ENCODE measurements at places on chromosomes 3 and 15. TPM values are rescaled to one million over a fixed set of nuclear protein-coding genes. Genes with fewer than 3 reads are reported as not detected.
A peak's percentile ranks its signal among the peaks of the same experiment; 100 is the strongest.

DNA sequence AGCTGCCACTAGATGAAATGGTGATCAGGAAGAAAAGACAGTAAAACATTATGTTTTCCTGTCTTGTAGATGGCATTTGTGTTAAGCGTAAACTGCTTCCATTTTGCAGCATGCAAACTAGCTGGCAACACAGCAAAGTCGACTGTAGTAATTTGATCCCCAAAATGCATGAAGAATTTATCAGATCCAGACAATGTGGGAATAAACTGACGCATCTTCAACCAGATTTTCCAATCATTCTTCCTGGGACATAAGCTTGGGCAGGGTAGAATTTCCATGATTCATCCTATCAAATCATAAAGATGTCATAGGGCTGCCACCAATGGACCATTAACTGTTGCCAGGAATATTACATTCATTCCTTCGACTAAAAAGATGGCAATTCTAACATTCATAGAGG, 260.3 kb downstream of the ERC2 start:
- DNase-seq = no peak
- no peaks in the 10 kb centered on the region for H3K36me3 ChIP-seq
- no peaks in the 10 kb centered on the region for H3K4me1 ChIP-seq
- H3K27me3 ChIP-seq = no peaks in the 10 kb centered on the region

GRCh38 chr3:132461544-132461943, 44.2 kb downstream of the DNAJC13 start:
- peaks cover 52% of the 10 kb centered on the region for H3K36me3 ChIP-seq
- no peak for DNase-seq
- H3K27ac ChIP-seq = no peak overlapping the region
- no peak overlapping the region for H3K4me3 ChIP-seq

DNA sequence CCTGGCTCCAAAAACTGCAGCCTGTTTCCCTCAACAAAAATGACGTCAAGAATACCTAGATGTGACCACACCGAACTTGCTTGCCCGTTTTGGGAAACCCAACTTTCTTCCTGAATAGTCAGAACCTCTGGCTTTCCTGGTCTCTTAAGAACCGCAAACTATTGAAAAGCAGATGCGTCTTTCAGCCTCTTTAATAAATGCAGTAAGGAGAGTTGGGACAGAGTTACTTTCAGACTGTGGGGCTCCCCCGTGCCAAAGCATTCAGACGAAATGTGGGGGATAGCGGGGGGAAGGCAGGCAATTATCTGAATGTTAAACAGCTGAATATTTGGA, 1.2 kb upstream of the PROK2 start:
- no peak overlapping the region for H3K27ac ChIP-seq
- peaks cover 58% of the 10 kb centered on the region for H3K27me3 ChIP-seq
- H3K36me3 ChIP-seq = no peaks in the 10 kb centered on the region
- H3K4me1 ChIP-seq = no peaks in the 10 kb centered on the region
- no peak overlapping the region for H3K4me3 ChIP-seq

DNA sequence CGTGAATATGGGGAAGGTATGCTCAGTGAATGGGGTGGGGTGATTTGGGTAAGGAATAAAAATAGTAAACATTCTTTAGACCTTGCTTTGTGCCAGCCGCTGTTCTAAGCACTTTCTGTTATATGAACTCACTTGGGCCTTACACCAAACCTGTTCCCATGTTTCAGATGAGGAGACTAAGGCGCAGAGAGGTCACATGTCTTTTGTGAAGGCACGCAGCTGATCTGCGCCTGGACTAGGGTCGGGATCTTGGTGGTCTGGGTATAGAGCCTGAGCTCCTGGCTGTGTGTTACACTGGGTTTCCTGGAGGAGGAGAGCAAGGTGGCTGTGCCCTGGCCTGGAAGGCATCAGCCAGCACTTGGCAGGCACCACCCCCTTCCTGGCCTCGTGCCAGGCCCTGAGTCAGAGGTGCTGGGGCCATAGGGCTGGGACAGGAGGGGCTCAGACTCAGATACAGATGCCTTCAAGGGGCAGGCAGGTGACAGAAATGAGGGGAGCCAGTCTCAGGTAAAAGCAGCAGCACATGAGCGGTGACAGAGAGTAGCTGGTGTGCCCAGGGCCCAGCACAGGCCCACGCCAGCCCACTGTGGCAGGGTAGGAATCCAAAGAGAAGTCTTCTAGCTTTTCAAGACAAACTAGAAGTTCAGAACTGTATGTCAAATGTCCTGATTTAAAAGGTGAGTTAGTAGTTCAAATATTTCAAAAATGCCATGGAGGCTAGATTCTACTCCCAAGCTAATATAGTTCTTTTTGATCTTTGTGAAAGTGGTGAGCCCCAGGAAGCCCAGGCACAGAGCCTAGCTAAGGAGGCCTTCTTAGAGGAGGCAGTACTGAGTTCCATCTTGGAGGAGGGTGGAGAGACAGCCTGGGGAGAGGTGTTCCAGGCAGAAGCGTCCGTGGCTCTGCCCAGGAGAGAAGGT, 83.1 kb downstream of the DNAJB8 start:
- no peaks in the 10 kb centered on the region for H3K36me3 ChIP-seq
- H3K4me3 ChIP-seq = no peak overlapping the region
- DNase-seq = peak; percentile 17
- H3K27me3 ChIP-seq = no peaks in the 10 kb centered on the region

- peaks cover 6% of the 10 kb centered on the region for H3K36me3 ChIP-seq
- H3K27ac ChIP-seq = no peak overlapping the region
- no peak overlapping the region for H3K4me3 ChIP-seq
- H3K27me3 ChIP-seq = no peaks in the 10 kb centered on the region
These were observed 54.2 kb downstream of the ITGA11 start for GRCh38 chr15:68377766-68378165.

GRCh38 chr3:155629056-155629455, 115.8 kb downstream of the PLCH1 start:
- H3K27me3 ChIP-seq = no peaks in the 10 kb centered on the region
- no peaks in the 10 kb centered on the region for H3K36me3 ChIP-seq
- H3K4me3 ChIP-seq = no peak overlapping the region
- DNase-seq = no peak

GRCh38 chr3:194573680-194574437, 59.4 kb downstream of the TMEM44 start:
- no peaks in the 10 kb centered on the region for H3K36me3 ChIP-seq
- H3K27ac ChIP-seq = peak overlapping the region; percentile 80
- H3K27me3 ChIP-seq = no peaks in the 10 kb centered on the region
- H3K4me1 ChIP-seq = peaks cover 56% of the 10 kb centered on the region
- DNase-seq = peak; percentile 59

DNA sequence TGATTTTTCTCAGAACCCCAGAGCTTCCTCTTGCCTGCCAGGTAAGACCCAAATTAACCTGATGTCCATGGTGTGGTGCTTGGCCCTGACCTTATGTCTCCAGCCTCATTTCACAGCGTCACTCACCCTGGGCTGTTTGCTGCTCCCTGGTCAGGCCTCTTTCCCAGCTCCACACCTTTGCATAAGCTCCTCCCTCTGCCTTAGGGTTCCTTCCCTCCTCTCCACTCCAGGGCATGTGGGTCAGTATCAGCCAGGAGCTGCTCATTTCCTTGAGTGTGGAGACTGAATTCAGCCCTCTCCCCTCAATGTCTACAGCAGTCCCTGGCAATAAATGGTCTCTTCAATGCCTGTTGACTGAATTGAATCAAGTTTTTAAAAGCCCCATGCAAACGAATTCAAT, 75.6 kb upstream of the ANKRD34C start:
- no peaks in the 10 kb centered on the region for H3K4me1 ChIP-seq
- no peaks in the 10 kb centered on the region for H3K36me3 ChIP-seq
- no peak overlapping the region for H3K4me3 ChIP-seq
- H3K27me3 ChIP-seq = peaks cover 6% of the 10 kb centered on the region
- H3K27ac ChIP-seq = no peak overlapping the region

KBTBD8 gene
- 9.2 TPM for total RNA-seq

CNTN3 gene
- 0.50 TPM for total RNA-seq

ATP2B2 gene
- 0.05 TPM for total RNA-seq

CYP11A1 gene
- 0.43 TPM for total RNA-seq

MRAS gene
- 81.8 TPM for total RNA-seq

SENP7 gene
- 10.8 TPM for total RNA-seq

Measured in astrocyte (in vitro differentiated cells and primary cell).